Left kidney (tissue), 8 donors: ENCODE measurements at places on chromosomes 13 and 19. TPM values are rescaled to one million over a fixed set of nuclear protein-coding genes. Genes with fewer than 3 reads are reported as not detected.

GRCh38 chr13:97945792-97946419, 7.6 kb upstream of the IPO5 start:
- DNase-seq = no peak

GRCh38 chr19:19540064-19540714, 2.1 kb downstream of the CILP2 start:
- peak; percentile 54 for DNase-seq

GRCh38 chr13:20995245-20995838, 66.0 kb downstream of the LATS2 start:
- DNase-seq = no peak

DNA sequence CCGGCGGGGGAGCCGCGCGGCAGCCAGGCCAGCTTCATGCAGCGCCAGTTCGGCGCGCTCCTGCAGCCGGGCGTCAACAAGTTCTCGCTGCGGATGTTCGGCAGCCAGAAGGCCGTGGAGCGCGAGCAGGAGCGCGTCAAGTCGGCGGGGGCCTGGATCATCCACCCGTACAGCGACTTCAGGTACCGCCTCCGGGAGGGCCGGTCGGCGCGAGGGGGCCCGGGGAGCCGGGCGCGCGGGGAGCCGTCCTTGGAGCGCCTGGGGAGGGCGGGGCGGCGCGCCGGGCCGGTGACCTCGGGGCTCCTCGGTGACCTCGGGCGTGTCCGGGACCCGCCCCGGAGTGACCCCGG, 690 bp downstream of the HCN2 start:
- no peak for DNase-seq

CATSPERD gene
- not detected for polyA plus RNA-seq

- peak; percentile 26 for DNase-seq
These were observed 2.7 kb upstream of the RUBCNL start for GRCh38 chr13:46389457-46390451.

MICOS13 gene
- 28.9 TPM for polyA plus RNA-seq

- no peak for DNase-seq
These were observed 6.4 kb downstream of the CCDC8 start for GRCh38 chr19:46406976-46407375.

- DNase-seq = no peak
These were observed 6.8 kb upstream of the MRPS31 start for GRCh38 chr13:40777809-40778175.
